ENCODE measurements at places on chromosomes 4 and X.

GRCh38 chr4:140049849-140050637, 103.9 kb downstream of the MAML3 start:
- no peak for DNase-seq

DNA sequence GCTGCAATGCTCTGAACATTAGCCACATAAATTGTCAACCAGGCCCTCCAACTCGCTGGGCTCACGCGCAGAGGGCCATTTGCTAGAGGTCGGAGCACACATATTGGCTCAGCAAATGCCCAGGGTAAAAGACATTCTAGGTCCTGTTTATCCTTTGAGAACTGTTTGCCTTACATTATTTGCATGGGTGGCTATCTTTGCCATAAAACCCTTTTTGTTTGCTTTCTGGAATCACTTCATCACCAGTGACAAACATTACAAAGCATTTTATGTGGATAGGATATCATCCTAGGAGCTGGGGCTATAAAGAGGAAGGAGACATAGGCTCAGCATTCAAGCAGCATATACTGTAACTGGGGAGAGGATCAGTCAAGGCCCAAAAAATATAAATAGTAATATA, 149.2 kb upstream of the RAI2 start:
- no peak for DNase-seq

GRCh38 chr4:38870098-38870808, 2.6 kb downstream of the FAM114A1 start:
- DNase-seq: no peak

- DNase-seq: no peak
Measured at GRCh38 chr4:128538111-128538882, 250.7 kb upstream of the PGRMC2 start.

DNA sequence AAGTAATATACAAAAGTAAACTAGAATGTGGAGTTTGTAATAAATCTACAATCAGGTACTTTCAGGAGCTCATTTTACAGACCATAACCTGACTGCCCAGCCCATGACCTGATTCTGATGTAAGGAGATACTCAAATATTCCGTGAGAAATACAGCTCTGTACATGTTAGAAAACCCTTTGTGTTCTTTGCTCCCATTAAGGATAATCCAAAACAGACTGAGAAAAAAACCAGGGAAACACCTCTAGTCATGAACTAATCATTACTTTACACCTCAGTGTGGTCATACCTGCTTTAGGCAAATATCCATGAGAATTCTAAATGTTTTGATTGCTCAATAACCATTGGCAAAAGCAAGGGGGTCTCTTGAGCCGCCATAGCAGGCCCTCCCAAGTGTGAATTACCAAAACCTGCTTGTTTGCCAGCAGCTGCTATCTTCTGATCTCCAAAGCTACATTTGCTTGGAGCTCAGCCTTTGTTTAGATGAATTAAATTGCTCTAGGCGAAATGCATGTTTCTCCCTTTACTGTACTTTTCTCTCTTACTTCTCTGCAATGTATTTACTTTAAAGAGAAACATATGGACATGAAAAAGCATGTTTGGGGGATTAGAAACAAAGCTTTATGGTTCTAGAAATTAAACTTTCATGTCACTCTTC, 79.1 kb downstream of the ANKRD50 start:
- DNase-seq: no peak

DNA sequence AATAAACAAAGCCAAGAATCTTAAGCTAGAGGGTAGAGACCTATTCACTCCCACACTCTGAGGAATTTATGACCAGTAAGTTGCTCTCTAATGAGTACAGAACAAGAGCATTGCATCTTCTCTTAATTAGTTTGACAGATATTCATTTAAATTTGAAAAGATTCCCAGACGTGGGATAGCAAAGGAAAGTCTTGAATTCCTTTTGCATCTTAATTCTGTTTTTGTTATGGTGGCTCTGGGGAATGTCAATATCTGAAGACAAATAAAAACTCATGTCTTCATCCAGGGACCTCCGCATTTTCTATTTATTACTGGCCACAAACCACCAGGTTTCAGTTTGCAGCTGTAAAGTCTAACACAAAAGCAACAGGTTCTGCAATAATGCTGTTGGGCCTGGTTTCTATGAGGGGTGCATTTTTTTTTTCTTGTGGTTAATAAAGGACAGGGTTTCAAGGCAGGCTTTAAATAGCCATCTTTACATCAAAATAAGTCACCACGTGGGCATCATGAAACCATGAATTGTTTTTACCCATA, 172.3 kb downstream of the SHROOM3 start:
- DNase-seq: no peak

GRCh38 chr4:11130195-11130970, 298.3 kb downstream of the HS3ST1 start:
- DNase-seq: no peak

All from stimulated activated CD4-positive, alpha-beta T cell treated with anti-CD3 and anti-CD28 coated beads, Interleukin-1b, Interleukin-23, amount 100 ng/mL, for 4 hours (primary cell).